ENCODE measurements at places on chromosomes 16 and 17.

- DNase-seq: no peak
Observed at GRCh38 chr16:81716478-81717225, 62.4 kb upstream of the PLCG2 start.

DNA sequence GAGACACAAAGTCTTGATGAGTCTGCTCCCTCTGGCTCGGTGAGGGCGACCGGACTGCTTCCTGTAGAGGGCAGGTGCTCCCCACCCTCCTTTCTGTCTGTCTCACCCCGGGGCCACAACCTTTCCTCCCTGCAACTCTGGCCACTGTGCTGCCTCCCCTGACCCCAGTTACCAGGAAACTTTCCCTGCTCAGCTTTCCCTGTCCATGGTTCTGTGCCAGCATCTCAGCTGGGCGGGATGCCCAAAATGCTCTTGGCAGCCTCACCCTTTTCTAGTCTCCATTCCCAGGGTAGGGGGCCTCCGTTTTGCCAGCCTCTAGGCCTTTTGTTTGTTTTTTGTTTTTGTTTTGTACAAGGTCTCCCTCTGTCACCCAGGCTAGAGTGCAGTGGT, 1.4 kb downstream of the PLD2 start:
- DNase-seq: no peak

- no peak for DNase-seq
Observed at GRCh38 chr17:67020293-67020766, 24.0 kb upstream of the CACNG1 start.

DNA sequence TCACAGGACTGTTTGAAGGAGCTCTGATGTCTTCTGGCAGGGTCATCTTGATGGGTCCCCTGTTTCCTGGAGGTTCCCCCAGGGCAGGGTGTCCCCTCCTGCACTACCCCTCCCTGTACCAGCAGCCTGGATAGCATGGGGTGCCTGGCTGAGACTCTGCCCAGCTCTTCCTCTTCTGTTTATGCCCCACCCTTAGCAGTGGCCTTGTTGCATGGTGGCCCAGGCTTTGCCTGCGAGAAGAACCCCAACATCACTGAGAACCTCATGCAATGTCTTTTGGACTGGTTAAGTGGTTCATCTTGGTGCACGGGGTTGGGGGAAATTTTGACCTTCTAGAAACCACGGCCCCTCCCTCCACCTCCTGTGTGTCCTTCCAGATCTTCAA, 121.8 kb downstream of the IRX3 start:
- no peak for DNase-seq

DNA sequence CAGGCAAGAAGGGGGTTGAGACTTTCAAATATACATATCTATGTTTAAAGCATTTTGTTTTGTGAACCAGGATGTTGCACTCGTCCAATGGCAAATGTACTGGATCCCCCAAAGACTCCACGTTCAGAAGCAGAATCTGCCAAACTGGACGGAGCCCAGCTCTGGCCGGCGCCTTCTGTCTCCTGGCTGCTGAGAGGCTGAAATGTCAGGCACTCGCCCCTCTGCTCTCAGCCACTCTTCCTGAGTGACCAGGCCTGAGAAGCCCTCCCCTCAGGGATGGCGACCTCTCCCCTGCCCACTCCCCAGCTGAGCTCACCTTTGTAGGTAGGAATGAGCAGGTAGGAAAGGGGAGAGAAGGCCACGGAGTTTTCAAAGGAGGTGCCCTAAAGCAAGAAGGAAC, 187.5 kb upstream of the FOXF1 start:
- no peak for DNase-seq

GRCh38 chr16:31636433-31636832, 108.7 kb downstream of the AHSP start:
- no peak for DNase-seq

GRCh38 chr16:57479205-57479975, 6.9 kb downstream of the DOK4 start:
- no peak for DNase-seq

GRCh38 chr16:52843381-52843780, 209.3 kb downstream of the CHD9NB start:
- DNase-seq: no peak

DNA sequence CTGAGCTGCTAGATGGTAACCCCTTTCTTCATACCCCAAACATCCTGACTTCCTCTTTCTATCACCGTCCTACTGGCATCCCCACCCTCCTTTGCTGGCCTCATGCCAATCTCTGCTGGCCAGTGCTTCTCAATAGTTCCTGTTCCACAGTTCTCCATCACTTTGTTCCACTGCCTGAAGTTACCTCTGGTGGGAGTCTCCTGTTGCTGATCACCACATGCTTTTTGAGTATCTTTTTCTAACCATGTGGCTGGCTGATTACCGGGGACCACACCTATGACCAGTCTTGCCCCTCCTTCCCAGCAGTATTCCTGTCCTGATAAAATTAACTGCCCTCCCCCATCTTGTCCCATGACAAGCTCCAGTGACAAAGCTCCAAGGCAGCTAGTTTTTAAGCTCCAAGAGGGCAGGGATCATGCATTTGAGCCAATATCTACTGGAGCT, 380.4 kb upstream of the CCL2 start:
- no peak for DNase-seq

DNA sequence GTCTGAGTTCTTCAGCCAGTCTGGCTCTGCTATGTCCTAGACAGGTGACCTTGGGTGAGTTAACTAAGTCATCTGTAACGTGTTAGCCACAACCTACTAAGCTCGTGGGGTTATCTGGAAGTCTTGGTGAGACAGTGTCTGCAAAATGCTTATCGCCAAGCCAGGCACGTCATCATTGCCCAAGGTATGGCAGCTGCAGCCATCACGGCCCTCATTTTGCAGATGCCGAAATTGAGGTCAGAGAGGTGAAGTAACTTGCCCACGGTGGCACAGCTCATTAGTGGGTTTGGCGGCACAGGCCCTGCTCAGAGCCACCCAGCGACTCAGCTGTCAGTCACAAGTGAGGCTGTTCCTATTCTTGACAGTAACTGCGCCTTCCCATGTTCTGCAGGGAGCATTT, 79.8 kb downstream of the CMIP start:
- no peak for DNase-seq

- DNase-seq: no peak
Observed at GRCh38 chr16:89184933-89185794, 13.6 kb downstream of the CDH15 start.

DNA sequence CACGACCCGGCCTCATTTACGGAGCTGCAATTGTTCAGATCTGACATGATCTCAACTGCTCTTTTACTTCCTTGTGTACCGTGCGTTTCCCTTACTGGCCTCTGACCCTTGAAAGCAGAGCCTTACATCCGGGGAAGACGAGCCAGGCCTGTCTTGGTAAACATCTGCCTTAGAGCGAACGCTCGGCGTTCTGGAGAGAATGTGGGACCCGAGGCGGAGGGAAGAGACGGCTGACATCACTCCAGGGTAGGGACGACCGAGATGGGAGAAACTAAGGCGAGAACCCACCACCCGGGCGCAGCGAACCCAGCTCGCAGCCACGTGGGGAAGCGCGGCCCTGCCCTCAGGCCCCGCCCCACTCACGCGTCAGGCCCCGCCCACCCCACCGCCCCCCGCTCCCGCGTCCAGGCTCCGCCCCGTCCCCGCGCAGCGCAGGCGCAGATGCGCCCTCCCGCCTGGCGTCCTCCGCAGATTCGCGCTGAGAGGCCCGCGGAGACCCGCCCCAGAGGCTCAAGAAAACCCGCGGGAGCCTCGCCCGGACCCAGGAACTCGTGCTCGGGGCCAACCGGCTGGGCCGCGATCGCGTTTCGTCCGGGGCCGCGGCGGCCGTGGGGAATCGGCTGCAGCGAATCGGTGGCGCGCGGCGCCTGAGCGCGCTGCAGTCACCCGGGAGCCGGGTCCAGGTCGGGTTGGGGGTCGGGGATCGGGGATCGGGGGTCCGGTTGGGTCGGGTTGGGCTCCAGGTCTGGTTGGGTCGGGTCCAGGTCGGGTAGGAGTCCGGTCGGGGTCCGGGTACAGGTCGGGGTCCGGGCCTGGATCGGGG, at the start of gene TELO2:
Gene TELO2 (plus strand): TSS at position 438 of the 823 bp plus-strand sequence. CDS start 922 bp downstream, outside the sequence.
- DNase-seq: peak; percentile 95

DNA sequence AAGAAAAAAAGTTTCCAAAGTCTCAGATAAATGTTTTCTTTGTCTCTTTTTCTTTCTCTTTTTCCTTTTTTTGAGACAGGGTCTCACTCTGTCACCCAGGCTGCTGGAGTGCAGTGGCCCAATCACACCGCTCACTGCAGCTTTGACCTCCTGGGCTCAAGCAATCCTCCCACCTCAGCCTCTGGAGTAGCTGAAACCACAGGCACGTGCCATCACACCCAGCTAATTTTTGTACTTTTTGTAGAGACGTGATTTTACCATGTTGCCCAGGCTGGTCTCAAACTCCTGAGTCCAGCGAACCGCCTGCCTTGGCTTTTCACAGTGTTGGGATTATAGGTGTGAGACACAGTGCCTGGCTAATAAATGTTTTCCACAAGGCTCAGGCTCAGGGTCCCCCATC, 53.3 kb upstream of the KSR1 start:
- DNase-seq: peak; percentile 24

DNA sequence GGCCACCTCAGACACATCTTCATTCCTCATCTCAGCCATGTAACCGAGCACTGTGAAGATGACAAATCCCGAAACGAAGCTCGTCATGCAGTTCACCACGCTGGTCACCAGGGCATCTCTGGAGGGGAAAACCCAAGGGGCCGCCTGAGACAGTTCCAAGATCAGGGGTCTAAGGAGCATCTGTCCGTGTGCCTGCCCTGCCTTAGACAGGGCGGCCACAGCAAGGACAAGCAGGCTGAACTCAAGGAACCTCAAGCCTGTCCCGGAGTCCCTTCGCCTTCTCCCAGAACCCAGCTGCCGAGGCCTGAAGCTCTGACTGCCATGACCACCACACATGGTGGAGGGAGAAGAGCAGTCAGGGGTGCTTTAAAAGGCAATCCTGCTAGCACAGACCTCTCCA, 22.7 kb downstream of the SLC6A4 start:
- no peak for DNase-seq

DNA sequence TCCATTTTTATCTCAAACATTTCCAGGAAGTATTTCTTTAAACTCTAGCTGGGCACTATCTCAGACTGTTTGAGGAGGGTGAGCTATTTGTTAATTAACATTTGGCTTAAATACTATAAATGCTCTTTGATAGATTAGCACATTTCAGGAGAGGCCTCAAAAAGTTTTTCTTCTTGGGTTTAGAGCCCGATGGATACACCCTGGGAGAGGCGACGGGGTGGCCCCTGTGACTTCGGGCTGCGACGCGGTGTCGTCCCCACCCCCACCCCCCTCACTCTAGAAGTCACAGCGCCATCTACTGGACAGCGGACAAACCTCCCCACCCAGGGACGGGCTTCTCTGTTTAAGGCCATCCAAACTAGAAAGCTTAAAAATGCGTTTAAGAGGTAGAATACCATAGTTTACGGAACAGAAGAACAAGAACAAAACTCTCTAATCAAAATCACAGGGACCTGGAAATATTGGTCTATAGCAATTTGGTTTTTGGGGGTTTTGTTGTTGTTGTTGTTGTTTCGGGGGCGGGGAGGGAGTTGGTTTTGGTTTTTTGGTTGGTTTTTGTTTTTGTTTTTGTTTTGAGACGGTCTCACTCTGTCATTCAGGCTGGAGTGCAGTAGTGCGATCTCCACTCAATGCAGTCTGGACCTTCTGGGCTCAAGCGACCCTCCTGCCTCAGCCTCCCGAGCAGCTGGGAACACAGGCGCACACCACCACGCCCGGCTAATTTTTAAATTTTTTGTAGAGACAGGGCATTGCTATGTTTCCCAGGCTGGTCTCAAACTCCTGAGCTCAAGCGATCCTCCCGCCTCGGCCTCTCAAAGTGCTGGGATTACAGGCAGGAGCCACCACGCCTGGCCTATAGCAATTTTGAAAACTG, 254.4 kb downstream of the C16orf95 start:
- peak; percentile 73 for DNase-seq

DNA sequence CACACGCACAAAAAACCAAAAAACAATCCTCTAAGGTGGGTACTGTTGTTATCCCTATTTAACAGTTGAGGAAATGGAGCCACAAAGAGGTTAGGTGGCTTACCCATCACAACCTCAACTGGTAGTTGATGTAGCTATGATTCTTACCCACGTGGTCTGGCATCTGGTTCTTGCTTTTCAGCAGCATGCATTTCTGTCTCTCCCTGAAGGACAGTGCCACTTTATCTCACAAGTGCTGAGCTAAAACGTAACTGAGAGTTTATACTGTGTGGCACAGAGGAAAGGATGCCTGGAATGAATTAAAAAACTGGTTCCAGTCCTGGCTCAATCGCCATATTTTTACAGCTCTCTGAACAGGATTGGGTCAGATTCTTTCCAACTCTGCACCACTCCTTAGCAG, 1.9 kb upstream of the CORO6 start:
- DNase-seq: no peak

DNA sequence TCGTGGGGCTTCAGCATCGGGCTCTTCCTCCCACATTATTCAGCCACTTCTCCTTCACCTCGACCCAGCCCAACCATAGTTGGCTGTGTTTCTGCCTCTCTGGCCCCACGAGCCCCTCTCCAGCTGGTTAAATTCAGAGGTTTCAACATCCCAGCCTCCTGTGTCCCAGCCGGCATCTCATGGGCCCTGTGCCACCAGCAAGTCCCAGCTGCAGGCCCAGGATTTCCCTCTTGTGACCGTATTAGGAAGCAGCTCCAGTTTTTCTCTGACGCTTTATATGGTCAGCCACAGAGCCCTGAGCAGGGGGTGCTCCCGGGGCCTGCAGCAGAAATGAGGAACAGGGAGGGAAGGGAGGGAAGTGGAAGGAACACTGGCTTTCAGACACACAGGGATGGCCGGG, 27.4 kb downstream of the MYH11 start:
- DNase-seq: no peak

DNA sequence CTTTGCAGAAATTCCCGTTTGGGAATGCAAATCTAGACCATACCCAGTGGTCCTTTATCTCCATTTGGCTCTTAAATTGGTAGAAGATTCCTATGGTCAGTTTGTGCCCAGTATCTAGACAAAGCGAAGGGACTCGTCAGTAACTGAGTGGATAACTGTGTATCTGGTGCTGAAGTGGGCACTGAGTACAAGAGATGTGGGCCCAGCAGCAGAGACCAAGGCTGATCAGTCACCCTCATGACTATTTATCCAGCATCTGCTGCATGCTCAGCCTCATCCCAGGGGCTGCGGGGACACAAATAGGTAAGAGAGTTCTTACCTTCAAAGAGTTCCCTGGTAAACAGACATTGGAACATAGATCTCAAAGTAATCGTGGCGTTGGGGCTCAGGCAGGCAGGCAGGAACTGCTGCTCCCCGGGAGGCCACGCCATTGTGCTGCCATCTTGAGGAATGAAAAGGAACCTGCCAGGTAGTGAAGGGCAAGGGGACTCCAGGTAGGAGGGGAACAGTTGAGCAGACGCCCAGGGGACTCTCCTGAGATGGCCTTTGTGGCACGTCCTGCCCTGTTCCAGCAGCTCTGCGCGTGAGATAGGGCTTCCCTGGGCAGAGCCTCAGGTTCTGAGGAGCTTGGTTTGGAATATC, 10.3 kb downstream of the NT5M start:
- DNase-seq: peak; percentile 84

Measured in activated CD8-positive, alpha-beta memory T cell treated with anti-CD3 and anti-CD28 coated beads for 24 hours (primary cell).